Hematopoietic multipotent progenitor cell treated with erythropoietin and hydrocortisone succinate and interleukin-3 and kit ligand, for 8 days (in vitro differentiated cells): ENCODE measurements at places on chromosomes 6 and 20.

DNA sequence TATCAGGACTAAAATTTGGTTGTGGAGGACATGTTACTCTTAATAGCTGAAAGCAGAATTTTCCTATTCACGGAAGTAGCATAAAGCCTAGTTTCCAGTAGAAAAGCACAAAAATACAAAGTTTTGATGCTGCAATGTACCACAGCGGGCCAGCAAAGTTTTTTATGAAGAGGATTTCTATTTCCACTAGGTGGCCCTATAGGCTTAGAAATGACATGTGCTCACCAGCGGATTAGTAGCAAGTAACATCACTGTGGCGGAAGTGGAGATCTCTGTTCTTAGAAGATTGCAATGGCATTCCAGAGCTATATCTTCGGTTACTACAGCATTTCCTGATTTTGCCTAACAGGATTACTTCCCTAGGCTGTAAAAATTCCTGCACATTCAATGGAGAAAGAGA lies 1219.0 kb upstream of the EYS start:
- no peak for DNase-seq

DNA sequence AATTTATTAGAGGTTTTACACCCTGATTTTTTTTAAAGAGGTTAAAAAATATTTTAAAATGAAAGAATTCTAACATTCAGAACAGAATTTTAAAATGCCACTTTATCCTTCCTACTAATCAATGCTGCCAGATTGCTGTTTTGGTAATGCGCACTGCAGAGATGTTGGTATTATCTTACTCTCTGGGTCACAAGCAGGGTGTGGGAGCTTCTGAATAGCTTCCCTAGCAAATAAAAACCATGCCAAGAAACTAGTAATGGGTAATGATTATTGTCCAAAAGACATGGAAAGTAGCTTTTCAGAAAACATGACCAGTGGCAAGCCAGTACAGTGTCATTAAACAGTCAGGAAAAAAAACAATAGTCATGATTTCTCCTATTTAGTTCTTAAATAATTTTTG lies 205.4 kb downstream of the TPBG start:
- no peak for DNase-seq

- no peak for DNase-seq
Measured at GRCh38 chr6:139550361-139550760, 175.9 kb upstream of the CITED2 start.

- no peak for DNase-seq
Measured at GRCh38 chr20:59647271-59647670, 42.9 kb downstream of the PHACTR3 start.

DNA sequence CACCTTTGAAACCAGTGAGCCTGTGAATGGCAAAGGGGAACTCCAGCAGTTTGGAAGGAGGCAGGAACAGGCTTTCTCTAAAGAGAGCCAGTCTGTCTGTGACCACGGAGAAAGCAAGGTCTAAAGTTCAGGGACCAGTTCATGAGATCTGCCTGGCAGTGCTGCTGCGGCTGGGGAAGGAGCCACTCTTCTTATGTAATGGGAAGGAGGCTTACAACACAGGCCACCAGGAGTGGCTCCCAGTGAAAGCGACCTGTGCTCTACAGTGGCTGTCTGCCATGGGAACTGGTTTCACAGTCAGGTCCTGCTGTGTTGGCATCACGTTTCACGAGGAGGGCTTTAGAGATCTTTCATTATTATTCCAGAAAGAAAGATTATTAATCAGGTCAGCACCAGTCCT lies 291.9 kb upstream of the PRDM1 start:
- no peak for DNase-seq

GRCh38 chr20:23161244-23161891 lies 75.2 kb upstream of the CD93 start:
- DNase-seq = no peak

DNA sequence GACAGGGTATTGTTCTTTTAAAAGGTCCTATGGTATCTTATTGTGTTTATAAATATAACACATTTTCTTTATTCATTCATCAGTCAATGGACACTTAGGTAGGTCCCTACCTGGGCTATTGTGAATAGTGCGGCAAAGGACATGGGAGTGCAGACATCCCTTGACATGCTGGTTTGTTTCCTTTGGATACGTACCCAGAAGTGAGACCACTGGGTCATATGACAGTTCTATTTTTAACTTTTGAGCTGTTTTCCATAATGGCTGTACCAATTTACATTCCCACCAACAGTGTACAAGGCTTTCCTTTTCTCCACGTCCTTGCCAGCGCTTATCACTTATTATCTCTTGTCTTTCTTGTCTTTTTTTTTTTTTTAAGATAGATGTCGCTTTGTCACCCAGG lies 627.5 kb downstream of the PRKN start:
- DNase-seq = no peak

GRCh38 chr6:26555505-26556262 lies 17.5 kb downstream of the HMGN4 start:
- DNase-seq = no peak

DNA sequence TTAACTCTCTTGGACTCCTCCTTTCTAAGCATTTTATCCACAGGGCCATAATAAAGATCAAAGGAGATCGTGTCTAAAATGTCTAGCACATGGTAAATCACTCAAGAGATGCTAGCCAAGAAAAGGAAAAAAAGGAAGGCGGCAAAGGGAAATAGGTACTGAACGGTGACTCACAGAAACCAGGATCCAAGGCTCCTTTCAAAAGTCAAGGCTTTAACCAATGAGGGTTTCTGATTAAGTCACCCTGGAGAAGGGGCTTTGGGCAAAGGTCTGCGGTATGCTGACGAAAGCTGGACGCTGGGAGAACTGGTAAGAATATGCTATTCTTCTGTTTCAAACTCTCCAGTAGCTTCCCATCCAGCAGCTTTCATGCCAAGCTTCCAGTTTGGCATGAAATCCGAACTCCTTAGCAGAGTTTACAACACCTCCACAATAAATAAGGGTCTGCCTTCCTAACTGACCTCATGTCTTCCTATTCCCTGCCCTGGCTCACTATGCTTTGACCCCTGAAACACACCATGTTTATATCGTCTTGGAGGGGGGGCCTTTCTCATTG lies 1.0 kb downstream of the TOMM34 start:
- DNase-seq = no peak

- no peak for DNase-seq
Measured at GRCh38 chr6:169112483-169113320, 140.9 kb downstream of the THBS2 start.

DNA sequence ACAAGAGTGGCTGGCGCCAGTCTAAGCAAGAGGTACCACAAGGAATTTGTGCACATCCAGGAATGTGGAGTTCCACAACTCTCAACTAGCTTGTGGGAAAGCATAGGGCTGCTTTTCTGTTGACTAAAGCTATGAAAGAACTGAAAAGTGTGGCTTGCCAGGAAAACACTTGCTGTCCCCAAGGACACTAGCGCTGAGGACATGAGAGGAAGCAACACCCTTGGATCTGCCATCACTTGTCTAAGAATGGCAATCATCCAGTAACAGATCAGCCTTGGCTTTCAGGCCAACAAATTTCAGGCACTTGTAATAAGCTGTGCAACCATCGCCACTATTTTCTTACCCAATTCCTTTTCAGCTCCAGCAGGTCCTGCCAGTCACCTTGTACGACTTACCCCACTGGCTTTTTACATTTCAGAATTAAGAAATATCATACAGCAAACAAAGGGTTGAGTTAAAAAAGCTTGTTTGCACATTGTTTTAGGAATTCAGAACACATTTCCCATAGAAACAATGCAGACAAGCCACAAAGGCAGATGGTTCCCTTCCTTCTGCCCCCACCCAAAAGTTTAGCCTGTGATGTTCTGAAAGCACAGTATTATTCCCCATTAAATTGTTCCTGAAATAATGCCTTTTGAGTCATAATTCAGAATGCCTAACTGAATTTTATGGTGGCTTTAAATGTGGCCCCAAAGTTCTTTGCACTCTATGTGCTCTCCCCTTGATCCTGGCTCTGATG lies 57.9 kb upstream of the SSTR4 start:
- DNase-seq = no peak

GRCh38 chr20:11451793-11452291 lies 465.9 kb upstream of the BTBD3 start:
- no peak for DNase-seq

DNA sequence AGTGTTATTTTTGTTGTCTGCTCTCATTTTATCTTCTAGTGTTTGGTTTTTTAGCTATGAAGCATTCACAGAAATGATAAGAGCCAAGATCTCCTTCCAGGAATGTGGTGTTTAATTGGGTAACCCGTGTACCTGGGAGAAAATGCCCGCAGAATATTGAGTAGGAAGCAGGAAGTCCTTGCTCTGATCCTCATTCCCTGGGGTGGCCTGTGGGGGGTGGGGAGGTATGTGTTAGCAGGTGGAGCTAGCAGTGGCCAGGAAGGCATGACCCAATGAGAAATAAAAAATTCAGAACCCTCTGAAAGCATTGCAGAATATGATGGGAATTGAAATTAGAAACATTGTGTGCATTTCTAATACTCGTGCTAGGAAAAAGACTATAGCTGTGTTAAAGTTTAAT lies 100.8 kb downstream of the DTD1 start:
- DNase-seq = no peak

GRCh38 chr6:11645016-11645415 lies 107.5 kb downstream of the TMEM170B start:
- no peak for DNase-seq

DNA sequence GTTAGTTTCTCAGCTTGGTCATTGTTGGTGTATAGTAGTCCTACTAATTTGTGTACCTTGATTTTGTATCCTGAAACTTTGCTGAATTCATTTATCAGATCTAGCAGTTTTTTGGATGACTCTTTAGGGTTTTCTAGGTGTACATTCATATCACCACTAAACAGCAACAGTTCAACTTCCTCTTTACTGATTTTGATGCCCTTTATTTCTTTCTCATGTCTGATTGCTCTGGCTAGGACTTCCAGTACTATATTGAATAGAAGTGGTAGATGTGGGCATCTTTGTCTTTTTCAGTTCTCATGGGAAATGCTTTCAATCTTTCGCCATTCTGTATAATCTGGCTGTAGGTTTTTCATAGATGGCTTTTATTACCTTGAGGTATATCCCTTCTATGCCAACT lies 61.3 kb upstream of the HEY2 start:
- DNase-seq = no peak

GRCh38 chr20:46393967-46394366 lies 12.4 kb downstream of the ELMO2 start:
- no peak for DNase-seq

DNA sequence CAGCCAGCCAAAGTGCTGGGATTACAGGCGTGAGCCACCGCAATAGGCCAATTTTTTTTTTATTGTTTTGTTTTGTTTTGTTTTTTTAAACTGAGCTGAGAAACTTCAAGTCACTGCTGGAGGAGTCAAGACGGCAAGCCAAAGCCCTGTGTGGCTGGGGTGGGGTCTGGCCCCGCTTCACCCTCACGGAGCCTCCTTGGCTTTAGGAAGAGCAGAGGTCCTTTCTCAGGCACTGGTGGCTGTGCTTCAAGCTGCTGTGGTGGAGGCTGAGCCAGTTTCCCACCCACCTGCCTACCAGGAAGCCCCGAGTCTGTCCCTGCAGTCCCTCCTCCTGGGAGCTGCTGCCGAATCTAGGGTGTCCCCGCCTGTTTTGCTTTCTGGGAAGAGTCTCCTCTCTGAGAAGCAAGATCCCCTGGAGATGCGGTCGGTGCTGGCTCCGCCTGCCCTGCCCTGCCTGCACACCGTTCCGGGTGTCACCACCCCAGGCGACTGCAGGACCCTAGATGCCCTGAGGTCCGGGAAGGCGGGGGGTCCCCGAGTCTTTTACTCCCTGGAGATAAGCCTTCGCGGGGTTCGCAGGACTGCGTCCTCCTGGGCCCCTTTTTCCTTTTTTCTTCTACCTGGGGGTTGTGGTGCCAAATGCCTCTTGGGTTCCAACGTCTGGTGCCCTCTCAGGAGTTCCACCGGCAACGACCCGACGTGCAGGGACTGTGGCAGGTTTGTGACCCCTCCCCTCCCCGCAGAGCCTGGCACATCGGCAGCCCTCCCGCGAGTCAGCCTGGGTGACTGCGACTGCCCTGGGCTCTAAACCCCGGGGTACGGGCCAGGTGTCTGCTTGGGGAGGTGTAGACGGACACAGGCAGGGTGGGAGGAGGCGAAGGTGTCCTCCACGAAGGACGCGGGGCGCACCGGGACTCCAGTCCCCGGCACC lies 100.7 kb downstream of the TAF4 start:
- no peak for DNase-seq

GRCh38 chr6:94213226-94213625 lies 793.9 kb upstream of the EPHA7 start:
- DNase-seq = no peak

DNA sequence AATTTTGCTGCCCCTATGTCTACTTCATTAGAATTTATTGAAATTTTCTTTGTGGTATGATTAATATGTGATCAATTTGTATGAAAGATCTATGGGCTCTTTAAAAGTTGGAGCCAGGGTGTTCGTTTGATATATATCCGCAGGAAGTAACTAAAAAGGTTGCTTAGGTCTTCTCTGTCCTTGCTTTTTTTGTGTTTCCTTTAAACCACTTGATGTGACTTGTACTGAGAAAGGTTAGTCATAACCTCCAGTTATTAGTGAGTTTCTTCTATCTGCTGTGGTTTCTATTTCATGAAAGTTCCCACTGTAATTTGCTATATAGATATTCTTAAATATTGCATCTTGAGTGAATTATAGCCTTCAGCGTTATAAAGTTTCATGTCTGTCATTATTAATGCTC lies 585.3 kb upstream of the ARID1B start:
- DNase-seq = no peak

DNA sequence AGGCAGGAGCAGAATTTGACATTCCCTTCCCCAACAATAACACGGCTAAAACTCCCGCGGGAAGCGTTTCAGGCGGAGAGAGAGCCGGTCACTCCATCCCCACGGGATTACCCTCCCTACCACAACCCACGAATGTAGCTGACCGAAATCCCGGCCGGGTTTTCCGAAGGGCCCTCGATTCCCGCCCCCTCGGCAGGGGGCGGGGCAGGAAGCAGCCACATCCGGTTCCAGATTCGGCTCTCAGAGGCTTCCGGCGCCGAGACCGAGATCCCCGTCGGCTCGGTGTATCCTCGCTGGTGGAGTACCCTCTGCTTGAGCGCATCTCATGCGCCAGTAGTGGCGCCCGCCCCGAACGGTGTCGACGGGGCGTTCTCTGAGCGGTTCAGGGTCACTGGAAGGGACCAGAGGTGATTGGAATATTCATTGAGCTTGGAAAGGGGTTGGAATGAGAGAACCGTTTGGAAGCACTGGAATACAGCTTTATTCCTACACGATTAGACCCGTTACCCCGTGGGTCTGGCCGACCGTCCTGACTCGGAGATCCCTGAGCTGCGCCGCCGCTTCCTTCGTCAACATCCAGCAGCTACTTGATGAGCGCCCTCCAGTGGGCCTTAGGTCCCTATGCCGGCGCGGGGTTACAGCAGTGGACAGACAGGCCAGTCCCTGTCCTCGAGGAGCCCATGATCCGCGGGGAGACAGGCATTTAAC lies 649 bp upstream of the RGL2 start:
- peak; percentile 92 for DNase-seq

GRCh38 chr6:110517034-110517433 lies 40.6 kb upstream of the SLC22A16 start:
- no peak for DNase-seq
